ENCODE measurements at places on chromosomes 2 and 18.

DNA sequence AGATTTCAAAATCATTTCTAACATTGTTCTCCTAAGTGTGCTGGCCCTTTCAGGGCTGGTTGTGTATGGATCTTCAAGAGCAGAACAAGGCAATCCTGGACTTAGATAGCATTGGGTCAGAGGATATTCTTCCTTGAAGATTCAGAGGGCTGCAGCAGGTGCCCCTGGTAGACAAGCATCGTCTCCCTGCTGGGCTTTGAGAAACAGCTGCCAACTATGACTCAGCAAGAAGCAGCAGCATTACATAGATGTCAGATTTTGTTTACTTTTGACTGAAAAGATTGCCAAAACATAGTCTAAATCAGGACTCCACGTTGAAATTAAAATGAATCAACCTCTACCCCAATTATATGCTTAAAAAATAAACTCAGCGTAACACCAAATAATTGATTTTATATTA is 618.8 kb downstream of the SOCS6 start:
- no peak for DNase-seq

DNA sequence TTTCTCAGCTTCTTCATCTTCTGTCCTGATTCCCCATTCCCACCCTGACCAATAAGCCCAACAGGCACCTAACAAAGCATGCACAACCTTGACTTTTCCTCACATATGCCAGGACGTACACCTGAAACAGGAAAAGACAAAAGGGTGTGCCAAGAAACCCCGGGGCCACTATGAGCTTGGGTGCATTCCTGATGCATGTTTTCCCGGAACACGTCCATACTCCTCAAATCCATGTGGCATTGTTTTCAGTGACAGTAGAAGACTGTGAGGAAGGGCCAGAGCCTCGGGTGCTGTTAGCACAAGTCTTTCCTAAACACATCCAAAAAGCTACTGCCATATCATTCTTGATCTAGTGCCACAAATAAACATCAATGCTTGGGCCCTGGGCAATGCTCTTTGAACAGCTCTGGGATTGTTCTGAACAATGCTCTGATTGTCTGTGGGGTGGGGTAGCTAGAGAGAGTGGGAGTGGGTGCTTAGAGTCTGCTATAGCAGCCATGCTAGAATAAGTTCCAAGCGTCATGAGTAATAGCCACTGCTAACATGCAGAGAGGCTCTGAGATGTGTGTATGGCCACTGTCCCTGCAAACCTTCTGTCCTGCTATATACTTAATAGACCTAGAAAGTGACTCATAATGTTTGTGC is 181.7 kb upstream of the CRIM1 start:
- DNase-seq: no peak

DNA sequence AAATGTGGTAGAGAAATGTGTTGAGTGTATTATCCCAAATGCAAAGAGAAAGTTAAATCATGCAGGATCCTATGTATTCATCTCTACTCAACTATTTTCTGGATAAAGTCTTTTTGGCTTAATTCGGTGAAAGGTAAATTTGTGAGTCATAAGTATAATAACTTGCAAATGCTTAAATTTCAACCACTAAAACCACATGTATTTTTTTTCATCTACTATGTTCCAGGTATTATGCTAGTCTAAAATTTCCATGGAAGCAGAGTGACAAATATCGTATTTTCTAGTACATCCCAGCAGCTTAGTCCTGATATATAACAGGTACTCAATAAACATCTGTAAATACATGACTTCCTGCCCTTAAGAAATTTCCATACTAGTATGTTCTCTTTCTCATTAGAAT is 6.2 kb downstream of the ALS2 start:
- DNase-seq: no peak

DNA sequence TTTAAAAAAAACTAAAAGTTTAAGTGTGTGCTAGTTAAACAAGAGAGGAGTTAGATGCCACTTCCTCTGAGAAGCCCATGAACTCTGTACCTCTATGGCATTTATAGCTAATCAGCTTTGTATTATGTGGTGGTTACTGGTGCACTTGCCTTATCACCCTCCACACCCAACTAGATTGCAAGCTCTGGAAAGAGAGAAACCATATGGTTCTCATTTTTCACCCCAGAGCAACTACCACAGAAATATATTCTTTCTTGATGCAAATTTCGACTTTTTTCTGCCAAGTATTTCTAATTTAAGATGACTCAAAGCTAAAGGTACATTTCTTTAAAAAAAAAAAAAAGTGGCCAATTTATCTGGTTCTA is 24.2 kb downstream of the RAPH1 start:
- no peak for DNase-seq

DNA sequence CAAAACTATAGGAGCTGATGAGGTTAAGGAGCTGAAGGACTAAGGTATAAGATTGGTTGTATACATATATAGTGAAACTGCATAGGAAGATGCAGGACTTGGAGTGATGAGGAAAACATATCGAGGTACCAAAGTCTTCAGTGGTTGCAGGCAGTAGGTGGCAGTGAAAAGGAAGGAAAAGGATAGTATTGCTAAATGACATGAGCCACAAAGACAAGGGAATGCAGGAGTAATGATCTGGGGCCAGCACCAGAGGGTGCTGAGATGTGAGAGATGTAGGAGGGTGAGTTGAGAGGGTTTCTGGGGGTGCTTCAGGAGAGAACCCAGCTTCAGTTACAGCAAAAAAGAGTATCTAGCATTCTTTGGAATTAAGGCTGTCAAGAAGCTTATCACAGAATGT is 172.2 kb upstream of the MYO3B start:
- no peak for DNase-seq

DNA sequence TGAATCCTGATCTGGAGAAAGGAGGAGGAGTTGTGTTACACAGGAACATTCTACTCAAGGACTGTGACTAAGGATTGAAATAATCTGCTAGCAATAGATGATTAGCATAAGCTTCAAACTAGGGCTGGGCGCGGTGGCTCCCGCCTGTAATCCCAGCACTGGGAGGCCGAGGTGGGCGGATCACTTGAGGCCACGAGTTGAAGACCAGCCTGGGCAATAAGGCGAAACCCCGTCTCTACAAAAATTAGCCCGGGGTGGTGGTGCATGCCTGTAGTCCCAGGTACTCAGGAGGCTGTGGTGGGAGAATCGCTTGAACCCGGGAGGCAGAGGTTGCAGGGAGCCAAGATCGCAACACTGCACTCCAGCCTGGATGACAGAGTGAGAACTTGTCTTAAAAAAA is 1.5 kb downstream of the TRMT61B start:
- no peak for DNase-seq

- no peak for DNase-seq
Observed at GRCh38 chr2:46489423-46490174, 10.2 kb downstream of the TMEM247 start.

DNA sequence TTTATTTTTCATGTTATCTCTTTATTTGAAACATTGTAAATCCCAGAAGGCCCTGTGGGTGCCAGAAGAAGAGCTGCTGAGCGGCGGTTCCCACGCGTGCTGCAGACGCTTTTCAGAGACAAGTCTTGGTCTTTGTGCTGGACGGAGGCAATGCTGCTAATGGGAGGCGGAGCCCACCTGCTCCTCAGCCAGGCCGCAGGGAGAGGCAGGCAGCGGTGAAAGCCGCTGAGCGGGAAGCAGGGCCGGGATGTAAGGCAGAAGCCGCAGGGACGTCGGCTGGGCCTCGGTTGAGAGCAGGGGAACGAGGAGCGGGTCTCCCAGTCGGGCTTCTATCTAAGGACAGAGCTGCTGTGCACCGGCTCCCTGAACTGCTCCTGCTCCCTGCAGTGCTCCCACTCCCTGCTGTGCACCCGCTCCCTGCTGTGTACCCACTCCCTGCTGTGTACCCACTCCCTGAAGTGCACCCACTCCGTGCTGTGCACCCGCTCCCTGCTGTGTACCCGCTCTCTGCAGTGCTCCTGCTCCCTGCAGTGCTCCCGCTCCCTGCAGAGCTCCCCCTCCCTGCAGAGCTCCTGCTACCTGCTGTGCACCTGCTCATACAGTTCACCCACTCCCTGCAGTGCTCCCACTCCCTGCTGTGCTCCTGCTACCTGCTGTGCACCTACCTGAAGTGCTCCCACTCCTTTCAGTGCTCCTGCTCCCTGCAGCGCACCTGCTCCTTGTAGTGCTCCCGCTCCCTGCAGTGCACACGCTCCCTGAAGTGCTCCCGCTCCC is 16.4 kb downstream of the TMEM18 start:
- no peak for DNase-seq

GRCh38 chr2:219266886-219267285 is 12.3 kb upstream of the DNAJB2 start:
- DNase-seq: no peak

GRCh38 chr2:108909275-108909823 is 79.7 kb downstream of the EDAR start:
- DNase-seq: no peak

GRCh38 chr18:66344227-66344626 is 259.7 kb downstream of the CDH19 start:
- no peak for DNase-seq

- no peak for DNase-seq
Observed at GRCh38 chr2:68829749-68830148, 41.4 kb downstream of the BMP10 start.
